ENCODE measurements at places on chromosomes 7 and 10. TPM values are rescaled to one million over a fixed set of nuclear protein-coding genes. Genes with fewer than 3 reads are reported as not detected.

- no peak for DNase-seq
Observed at GRCh38 chr7:107165341-107165740, 3.5 kb upstream of the HBP1 start.

DNA sequence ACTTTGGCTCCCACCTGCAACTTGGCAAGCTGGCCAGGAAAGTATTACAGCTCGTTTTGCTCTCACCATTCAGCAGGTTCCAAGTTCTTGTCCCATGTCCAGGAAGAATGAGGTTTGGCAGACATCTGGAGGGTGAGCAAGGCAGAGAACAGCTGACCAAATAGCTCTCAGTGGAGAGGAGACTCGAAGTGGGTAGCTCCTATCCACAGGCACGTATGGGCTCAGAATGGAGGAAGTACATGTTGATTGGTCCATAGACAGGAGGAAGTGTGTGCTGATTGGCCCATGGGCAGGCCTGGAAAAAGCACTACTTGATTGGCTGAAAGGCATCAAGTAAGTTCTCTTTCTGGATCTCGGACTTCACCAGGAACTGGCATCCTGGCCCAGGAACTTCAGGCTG lies 3.0 kb upstream of the NCAPG2 start:
- no peak for DNase-seq

TUBB8 gene
- 0.22 TPM for total RNA-seq

GRCh38 chr10:121823993-121824463 lies 103.8 kb downstream of the ATE1 start:
- DNase-seq = peak; percentile 41

DNA sequence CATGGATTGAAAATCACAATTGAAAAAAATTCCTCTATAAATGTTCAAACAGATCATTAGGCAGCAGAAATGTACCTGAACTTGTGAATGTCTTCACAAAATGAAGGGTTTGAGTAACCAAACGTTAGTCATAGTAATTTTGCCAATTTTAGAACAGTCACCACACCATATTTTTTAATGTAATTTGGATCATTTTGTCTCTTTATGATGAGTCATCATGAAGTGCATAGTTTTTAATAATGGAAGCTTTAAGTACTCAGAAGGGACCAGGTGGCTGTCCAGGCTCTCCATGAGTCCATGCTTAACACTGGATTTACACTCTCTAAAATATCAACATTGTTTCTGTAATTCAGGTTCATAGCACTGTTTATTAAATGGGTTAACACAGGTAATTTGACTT lies 219.2 kb downstream of the ETV1 start:
- DNase-seq = peak; percentile 5

DNA sequence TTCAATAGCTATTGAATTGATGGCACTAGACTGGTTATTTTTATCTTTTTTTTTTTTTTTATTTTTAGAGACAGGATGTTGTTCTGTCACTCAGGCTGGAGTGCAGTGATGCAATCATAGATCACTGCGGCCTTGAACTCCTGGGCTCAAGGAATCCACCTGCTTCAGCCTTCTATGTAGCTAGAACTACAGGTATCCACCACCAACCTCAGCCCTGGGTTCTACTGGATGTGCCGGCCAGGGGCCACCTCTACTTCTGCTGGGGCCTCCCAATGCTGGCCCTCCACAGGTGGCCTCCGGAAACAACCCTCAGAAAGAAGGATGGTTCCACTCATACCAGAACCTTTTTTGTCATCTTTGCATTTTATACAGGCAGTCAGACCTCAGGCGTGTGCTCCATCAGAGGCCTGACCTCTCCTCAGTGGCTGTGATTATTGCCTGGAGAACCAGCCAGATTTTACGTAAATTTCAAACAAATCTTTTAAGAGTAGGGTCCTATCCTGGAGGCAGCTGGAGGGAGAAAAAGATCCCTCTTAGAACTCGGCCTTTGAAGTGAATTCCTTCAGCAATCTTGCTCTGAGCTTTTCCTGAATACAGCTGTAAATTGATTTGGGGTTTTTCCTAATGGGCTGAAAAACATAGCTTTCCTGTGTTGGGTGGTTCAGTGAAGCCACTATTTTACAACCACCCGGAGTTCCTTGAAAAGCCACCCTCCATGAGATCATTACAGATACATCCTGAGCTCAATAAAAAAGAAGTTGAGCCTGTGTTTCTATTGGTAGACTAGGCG lies 110.0 kb downstream of the SPAG6 start:
- no peak for DNase-seq

GRCh38 chr7:114916261-114916892 lies 5.5 kb upstream of the MDFIC start:
- DNase-seq = no peak

DNA sequence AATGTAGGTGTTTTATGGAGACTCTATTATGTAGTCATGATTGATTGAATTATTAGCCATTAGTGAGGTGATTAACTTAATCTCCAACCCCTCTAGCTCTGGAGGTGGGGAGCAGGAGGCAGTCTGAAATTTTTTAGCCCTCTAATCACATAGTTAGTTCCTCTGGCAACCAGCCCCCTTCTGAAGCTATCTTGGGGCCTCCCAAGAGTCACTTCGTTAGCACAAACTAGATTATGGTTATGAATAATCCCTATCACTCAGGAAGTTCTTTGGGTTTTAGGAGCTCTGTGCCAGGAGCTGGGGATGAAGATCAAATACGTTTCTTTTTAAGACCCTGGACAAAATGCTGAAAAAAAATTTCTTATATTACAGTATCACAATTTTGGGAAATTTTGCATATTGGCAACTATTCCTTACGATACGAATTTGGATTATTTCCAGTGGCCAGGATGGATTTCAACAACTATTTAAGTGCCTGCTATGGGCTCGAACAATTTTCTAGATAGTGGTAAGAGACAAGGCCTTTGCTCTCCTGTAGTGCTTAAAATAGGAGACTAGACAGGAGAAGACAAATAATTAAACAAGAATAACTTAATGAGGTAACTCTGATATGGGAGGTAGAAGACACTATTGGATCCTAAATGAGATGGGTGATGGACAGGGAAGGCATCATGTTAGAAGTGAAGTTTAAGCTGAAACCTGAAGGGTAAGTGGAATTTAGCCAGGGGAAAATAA lies 52.9 kb downstream of the BTAF1 start:
- no peak for DNase-seq

GRCh38 chr7:27110186-27111031 lies 7.9 kb upstream of the HOXA2 start:
- peak; percentile 79 for DNase-seq

GRCh38 chr10:6570893-6571292 lies 9.2 kb downstream of the PRKCQ start:
- no peak for DNase-seq

GRCh38 chr10:78700413-78700812 lies 368.4 kb upstream of the ZMIZ1 start:
- peak; percentile 40 for DNase-seq

DNA sequence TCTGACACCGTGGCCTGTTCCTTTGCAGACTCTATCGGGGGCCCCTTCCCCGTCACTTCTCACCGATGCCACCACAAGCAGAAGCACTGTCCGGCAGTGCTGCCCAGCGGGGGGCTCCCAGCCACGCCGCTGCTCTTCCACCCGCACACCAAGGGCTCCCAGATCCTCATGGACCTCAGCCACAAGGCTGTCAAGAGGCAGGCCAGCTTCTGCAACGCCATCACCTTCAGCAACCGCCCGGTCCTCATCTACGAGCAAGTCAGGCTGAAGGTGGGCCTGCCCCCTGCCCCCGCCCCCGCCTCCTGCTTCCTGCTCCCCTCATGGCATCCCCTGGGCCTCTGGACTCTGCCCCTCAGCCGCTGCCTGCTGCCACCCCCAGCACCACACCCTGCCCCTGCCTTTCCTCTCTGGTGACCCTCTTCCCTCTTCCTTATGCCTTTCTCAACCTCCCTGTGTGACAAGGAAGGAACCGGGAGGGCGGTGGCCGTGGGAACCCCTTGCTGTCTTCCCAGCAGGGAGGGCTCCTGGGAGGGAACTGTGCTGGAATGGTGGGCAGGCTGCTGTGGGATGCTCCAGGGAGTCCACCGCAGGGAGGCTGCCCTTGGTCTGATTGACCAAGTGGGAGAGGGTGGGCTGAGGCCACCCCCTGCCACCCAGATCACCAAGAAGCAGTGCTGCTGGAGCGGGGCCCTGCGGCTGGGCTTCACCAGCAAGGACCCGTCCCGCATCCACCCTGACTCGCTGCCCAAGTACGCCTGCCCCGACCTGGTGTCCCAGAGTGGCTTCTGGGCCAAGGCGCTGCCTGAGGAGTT lies 77.5 kb downstream of the NEURL1 start:
- no peak for DNase-seq

TMEM176A gene
- total RNA-seq = 0.34 TPM

GRCh38 chr7:51209426-51209825 lies 107.2 kb downstream of the COBL start:
- DNase-seq = no peak

GRCh38 chr7:155585951-155586350 lies 39.6 kb upstream of the CNPY1 start:
- DNase-seq = no peak

MALRD1 gene
- total RNA-seq = not detected

- DNase-seq = peak; percentile 99
Observed at GRCh38 chr7:111198255-111198654, 107.3 kb downstream of the LRRN3 start.

DNA sequence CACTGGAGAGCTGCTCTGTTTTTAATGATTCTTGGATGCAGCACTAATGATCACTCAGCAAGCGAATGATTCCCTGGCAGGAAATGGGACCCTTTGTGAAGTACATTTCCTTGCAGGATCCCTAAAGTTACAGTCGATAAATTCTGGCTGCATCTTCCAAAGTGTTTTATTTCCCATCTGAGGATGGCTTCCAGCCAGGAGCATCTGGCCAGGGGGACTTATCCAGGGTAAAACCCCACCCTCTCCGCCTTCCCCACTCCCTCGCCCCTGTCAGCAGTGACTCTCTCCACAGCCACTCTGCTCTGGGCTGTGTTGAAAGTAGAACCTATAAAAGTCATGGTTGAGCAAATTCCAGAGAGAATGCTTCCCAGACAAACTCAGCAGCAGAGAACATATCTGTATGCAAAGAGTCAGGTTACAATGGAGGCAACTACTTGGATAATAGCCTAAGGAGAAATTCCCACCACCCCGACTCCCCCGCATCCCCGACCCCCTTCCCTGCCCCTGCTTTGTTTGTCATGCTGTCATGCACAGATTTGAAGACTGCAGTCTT lies 111.0 kb upstream of the ANLN start:
- peak; percentile 73 for DNase-seq

DNA sequence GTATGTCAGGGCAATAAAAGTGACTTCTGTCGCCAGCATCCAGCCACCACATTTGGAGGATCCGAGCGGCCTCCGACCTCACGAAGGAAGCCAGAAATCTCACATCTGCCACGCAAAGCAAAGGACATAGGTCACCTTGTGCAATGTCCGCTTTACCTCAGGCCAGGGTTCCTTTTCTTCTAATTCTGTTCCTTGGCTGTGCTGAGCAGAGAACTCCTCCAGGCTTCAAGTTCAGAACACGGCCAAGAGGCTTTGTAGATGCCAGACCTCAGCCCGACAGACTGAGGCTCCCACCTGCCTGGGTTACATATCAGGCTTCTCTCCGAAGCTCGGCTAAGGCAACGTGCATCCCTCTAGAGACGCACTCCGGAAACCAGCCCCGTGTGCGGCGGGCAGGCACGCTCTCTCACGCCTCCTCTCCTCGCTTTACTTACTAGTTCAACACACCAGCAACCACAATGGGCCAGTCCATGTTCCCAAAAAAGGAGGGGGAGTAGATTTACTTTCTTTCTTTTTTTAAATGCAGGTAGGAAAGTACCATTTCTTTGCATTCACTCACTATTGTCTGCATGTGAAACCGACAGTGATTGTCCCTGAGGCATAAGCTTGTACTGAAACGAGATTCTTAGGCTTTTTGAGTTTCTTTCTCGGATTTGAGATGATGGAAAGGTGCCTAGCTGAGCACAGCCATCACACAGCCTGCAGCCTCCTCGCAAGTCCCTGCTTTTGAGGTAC lies 122.4 kb upstream of the AFAP1L2 start:
- DNase-seq = peak; percentile 81

DNA sequence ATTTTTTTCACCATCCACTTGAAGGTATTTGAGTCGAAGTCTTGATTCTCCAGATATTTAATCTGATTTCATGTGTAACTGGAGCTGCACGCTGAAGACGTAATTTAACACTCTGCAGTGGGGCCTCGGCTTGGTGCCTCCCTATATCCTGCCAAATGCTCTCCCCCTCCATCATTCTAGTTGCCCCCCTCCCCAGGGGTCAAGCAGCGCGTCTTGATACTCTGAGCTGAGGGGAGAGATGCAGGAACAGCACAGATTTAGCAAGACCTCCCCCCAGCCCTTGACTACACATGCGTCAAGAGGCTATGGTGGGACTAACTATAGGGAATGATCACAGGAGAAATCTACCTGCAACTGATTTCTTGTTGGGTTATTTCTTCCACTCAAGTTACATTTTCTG lies 85.8 kb downstream of the PRPF18 start:
- no peak for DNase-seq

ANXA8 gene
- 0.54 TPM for total RNA-seq

- peak; percentile 53 for DNase-seq
Observed at GRCh38 chr10:15486404-15486803, 115.3 kb upstream of the FAM171A1 start.

GRCh38 chr10:132961787-132962622 lies 19.6 kb upstream of the CFAP46 start:
- DNase-seq = peak; percentile 51

DNA sequence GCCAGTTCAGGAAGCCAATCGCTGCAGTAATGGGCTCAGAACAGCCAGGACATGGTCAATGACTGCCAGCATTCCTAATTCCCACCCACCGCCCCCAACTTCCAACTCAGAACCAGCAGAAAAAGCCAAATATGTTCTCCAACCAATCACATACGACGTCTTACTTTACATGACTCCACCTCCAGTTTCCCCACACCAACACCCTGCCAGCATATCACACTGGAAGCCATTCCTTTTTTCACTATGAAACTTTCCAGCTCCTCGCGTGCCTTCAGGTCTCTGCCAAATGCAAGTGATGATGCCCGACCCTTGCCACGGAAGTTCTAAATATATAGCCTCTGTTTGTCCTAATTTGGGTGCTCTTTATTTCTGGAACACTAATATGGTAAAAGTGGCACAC lies 12.5 kb downstream of the NPS start:
- DNase-seq = no peak

DNA sequence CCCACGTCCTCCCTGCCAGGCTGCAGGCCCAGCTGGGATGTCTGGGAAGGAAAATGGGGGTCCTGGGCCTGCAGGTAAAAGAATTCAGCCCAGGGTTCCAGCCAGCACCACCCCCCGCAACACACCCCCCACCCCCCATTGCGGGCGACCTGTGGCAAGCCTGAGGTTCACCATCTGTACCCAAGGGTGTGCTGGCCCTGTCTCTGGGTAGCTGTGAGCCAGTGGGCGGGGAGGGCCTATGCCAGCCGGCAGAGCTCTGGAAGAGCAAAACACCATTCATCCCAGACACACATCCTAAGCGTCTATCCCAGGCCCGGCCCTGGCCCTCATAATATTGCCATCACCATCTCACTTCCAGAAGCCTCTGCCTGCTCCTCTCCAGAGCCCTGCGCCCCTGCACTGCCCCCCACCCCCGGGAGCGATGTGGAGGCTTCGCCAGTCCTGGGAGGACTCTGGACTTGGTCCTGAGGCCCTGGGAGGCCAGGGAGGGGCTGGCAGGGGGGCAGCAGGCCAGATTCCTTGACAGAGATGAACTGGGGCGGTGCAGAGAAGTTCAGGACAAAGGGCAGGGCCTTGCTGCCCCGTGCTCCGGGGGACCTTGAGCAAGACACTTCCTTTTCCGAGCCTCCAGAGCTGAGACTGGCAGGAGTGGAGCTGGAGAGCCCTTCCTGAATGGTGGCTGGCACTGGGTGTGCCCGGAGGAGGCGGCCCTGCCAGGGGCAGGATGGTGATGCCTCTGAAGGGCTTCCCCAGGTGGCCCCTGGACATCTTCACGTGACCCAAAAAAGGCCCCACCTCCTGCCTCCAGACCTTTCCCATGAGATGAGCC lies 8.7 kb upstream of the TTYH3 start:
- DNase-seq = no peak

- no peak for DNase-seq
Observed at GRCh38 chr7:5408777-5409176, 14.9 kb downstream of the TNRC18 start.

Measured in M059J (cell line).